HFFc6 (cell line): ENCODE measurements at places on chromosomes 11 and 22. TPM values are rescaled to one million over a fixed set of nuclear protein-coding genes. Genes with fewer than 3 reads are reported as not detected.
A peak's percentile ranks its signal among the peaks of the same experiment; 100 is the strongest.

GRCh38 chr11:10304495-10305261, at the start of gene ADM:
Gene ADM (plus strand): TSS chr11:10305073. CDS start chr11:10305701, 628 bp downstream.
- peak within 1 kb of the TSS; percentile 98 for H3K4me3 ChIP-seq
- peaks cover 46% of the 10 kb centered on the region for H3K27me3 ChIP-seq
- H3K27ac ChIP-seq = peak within 1 kb of the TSS; percentile 99
- peaks cover 42% of the 10 kb centered on the region for H3K4me1 ChIP-seq
- peak; percentile 97 for DNase-seq
- peaks cover 51% of the 10 kb centered on the region for H3K36me3 ChIP-seq

DNA sequence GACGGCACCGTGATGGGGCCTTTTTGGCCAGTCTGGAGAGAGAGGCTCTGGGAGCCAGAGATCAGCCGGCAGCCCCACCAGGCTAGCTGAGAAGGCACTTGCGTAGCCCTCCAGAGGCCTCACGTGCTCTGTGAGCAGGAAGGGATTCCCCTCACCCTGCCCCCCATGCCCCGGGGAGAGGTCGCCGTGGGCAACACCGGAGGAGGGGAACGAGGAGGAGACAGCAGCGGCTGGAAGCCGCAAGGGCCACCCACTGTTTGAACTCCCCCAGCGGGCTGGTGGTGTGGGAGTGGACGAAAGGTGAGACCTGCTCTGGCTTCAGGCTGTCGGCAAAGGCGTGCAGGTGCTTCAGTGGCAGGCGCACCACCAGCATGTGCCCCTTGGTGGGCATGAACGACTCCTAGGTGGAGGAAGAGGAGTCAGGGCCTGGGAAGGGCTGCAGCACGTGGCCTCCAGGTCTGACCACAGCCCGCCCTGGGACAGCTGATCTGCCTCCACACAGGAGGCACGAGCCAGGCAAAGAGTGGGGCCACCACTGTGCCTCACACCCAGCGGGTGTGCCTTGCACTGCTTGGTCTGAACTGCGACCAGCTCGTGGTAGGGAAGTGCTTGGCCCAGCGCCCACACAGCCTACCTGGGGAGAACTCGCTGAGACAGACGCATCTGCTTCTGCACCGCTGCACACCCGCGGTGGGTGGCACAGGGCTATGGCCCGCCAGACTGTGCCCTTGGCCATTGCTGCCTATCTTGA, 99.9 kb downstream of the MED15 start:
- H3K4me3 ChIP-seq = no peak overlapping the region
- no peaks in the 10 kb centered on the region for H3K36me3 ChIP-seq
- H3K4me1 ChIP-seq = no peaks in the 10 kb centered on the region
- DNase-seq = no peak
- H3K27me3 ChIP-seq = peaks cover 44% of the 10 kb centered on the region

DNA sequence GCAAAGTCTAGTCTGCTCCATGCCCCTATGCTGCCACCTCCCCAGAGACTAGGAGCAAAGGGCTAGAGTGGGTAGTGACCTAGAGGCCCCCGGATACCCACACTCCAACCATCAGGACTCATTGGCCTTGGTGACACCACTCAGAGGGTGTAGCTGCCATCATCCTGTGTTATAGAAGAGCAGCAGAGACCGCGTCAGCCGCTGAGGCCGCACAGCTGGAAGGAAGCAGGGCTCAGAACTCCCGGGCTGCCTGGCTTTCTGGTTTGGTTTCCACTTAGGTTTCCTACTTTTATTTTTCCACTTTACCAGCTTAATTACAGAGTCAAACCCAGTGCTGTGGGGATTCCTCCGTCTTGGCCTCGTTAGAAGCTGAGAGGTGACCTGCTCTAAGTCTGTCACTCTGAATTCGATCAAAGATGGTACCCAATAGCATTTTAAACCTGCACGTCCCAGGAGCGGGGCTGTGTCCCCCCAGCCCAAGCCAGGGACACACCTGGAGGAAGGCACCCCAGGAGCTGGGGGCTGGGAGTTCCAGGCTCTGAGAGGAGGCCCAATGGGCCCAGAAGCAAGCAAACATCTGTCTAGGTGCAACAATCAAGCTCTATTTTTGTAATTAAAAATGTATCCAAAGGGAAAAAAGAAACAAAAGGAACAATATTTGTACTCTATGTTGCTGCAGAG, 2.1 kb upstream of the CDKN1C start:
- H3K27ac ChIP-seq = no peak overlapping the region
- no peak for DNase-seq
- peaks cover 13% of the 10 kb centered on the region for H3K27me3 ChIP-seq

- DNase-seq = no peak
- peaks cover 7% of the 10 kb centered on the region; the same call in 1 of the 2 replicates for H3K36me3 ChIP-seq
- H3K4me1 ChIP-seq = peaks cover 50% of the 10 kb centered on the region
- H3K27me3 ChIP-seq = no peaks in the 10 kb centered on the region
Measured at GRCh38 chr22:40220316-40221054, 42.8 kb downstream of the TNRC6B start.

GRCh38 chr11:1502168-1502953, 15.8 kb upstream of the MOB2 start:
- peaks cover 3% of the 10 kb centered on the region; the same call in 1 of the 2 replicates for H3K4me1 ChIP-seq
- peaks cover 28% of the 10 kb centered on the region for H3K36me3 ChIP-seq
- H3K27ac ChIP-seq = no peak overlapping the region
- DNase-seq = no peak

PRPF19 gene
- 84.3 to 93.2 TPM (median 88.6 TPM) in 3 replicates for total RNA-seq

CSF2RB gene
- total RNA-seq = 0.67 to 3.1 TPM (median 1.1 TPM) in 3 replicates

PRG2 gene
- not detected in 3 replicates for total RNA-seq
